RWPE1 (cell line): ENCODE measurements at places on chromosomes 11 and 22.

DNA sequence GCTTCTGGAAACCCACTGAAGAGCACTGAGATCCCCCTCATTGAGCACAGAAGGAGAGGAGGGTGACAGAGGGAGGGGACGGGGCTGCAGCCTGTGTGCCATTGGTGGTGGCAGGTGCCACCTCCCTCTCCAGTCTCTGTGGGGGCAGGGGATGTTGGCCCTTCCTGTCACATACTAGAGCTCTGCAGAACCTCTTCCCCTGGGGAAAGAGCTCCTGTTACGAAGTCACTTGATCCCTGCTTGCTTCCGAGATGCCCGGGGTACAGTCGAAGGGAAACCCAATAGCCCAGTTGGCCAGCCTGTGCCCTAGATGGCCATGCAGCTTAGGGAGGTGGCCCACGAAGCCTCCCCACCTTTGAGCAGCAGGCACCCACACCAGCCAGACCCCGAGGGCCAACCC lies 29.4 kb downstream of the DAGLA start:
- no peak for DNase-seq

- DNase-seq: no peak
Measured at GRCh38 chr22:35212009-35212408, 45.3 kb upstream of the HMGXB4 start.

- no peak for DNase-seq
Measured at GRCh38 chr11:64103277-64103985, 62.5 kb downstream of the MACROD1 start.

- no peak for DNase-seq
Measured at GRCh38 chr11:118763041-118763440, 27.9 kb downstream of the DDX6 start.

GRCh38 chr11:74638869-74639268 lies 46.5 kb downstream of the POLD3 start:
- no peak for DNase-seq

GRCh38 chr11:43832536-43832935 lies 48.1 kb upstream of the ALKBH3 start:
- DNase-seq: no peak
